Substantia nigra (tissue), 51 donors: ENCODE measurements at places on chromosomes 13 and 19.

GRCh38 chr13:45036206-45036605 lies 46.9 kb downstream of the GPALPP1 start:
- no peak for DNase-seq

DNA sequence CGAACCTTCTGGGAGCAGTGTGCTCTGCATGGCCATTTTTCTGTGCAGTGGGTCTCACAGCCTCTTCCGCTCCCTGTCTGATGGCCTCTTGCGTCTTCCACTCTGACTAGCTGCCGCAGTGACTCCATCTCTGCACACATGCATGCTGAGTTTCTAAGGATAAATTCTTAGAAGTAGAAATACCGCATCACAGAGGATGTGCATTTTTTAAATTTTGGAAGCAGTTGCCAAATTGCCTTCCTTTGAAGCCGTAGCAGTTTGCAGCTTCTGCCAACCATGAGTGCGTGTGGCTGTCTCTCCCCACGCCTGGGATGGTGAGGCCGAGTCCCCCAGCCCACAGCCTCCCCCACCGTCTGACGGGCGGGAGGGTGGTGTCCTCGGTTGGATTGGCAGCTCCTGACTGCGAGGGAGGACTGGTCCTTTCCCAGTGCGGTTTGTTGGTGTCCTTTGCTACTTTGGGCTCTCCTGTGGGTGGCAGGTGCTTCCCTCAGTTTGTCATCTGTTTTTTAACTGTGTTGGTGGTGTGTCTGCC lies 9.8 kb downstream of the FZR1 start:
- no peak for DNase-seq

- no peak for DNase-seq
Observed at GRCh38 chr19:19587771-19588170, 30.7 kb downstream of the PBX4 start.

DNA sequence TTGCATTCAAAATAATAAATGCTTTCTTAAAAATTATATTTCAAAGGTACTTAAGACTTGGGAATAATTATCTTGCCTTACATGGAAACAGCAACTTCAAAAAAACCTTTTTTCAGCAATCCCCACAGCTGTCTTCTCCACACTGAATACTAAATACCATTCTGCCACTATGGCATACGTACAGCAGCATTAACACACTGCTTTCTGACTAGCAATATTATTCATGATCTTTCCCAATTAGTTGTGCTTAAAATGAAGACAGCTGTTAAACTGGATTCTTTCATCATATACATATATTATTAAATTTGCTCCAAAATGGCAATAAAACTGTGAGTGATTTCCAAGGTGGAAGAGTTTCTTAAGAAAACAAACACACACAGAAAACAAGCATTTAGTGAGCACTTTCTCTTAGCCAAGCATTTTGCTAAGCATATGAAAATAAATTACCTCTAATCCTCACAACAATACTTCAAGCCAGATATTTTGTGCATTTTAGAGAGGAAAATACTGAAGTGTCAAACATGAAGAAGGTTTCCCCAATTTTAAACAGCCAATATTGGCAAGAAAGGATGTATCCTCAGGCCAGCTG lies 609.5 kb downstream of the SLITRK1 start:
- no peak for DNase-seq

GRCh38 chr13:58666331-58666730 lies 1034.8 kb downstream of the PCDH17 start:
- no peak for DNase-seq
